ENCODE measurements at places on chromosomes 5 and 9.
A peak's percentile ranks its signal among the peaks of the same experiment; 100 is the strongest.

GRCh38 chr5:152282331-152282730, 122.7 kb downstream of the NMUR2 start:
- DNase-seq, result no peak

- no peak for DNase-seq
Measured at GRCh38 chr9:126453156-126453963, 126.7 kb downstream of the MVB12B start.

GRCh38 chr5:94674490-94675382, 56.3 kb downstream of the SLF1 start:
- DNase-seq, result no peak

DNA sequence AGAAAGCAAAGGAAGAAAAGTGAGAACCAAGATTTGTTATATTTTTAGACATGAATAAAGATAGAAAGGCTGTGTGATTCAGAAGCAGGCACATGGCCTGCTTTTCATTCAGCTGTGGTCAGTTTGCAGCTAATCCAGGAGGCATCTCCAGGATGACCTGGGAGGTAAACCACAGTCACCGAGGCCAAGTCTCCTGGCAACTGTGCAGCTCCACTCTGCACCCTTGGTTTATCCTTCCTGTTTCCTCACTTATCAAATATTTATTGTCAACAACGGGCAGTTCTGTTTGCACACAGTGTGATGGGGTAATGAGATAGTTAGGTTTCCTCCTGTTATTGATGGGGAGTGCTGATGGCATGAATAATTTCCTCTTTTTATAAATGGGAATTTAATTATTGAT, 243.0 kb downstream of the PSAT1 start:
- no peak for DNase-seq

DNA sequence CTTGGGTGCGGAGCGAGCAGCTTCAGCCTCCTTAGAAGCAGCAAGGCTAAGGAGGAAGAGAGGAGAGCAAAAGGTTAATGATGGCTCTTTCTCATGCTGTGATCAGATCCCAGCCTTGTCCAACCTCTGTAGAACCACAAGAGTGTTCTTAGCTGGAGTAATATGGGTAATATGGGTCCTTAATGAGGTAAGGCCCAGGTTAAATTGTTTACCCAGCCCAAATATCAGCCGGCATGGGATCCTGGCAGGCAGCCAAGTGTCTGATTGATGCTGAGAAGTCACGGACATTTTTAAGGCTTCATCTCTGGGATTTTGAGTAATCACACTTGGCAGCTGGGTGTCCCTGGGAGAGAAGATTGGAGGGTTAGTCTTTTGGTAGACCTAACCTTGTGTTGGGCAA, 32.3 kb downstream of the GLRA1 start:
- peak; percentile 33 for DNase-seq

GRCh38 chr5:94796586-94796985, 178.1 kb downstream of the SLF1 start:
- no peak for DNase-seq

DNA sequence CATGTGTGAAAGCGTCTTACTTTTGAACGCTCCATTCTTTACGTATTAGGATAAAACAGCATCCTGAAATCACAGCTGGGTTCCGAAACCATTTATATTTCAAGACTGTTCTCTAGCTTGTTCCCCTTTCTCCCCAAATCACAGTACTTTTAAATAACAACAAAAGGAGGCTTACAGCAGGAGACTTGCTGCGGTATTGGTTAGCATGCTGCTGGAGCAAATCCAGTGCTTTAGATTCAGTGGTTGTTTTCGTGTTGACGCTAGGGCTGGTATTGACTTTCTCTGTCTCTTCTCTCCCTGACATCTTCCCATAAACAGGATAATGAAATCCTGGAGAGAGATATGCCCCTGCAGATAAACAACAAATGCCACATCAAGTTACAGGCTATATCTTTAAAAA, 103.1 kb downstream of the ZNF608 start:
- no peak for DNase-seq

- no peak for DNase-seq
Measured at GRCh38 chr9:21904776-21905175, 89.4 kb downstream of the CDKN2A start.

DNA sequence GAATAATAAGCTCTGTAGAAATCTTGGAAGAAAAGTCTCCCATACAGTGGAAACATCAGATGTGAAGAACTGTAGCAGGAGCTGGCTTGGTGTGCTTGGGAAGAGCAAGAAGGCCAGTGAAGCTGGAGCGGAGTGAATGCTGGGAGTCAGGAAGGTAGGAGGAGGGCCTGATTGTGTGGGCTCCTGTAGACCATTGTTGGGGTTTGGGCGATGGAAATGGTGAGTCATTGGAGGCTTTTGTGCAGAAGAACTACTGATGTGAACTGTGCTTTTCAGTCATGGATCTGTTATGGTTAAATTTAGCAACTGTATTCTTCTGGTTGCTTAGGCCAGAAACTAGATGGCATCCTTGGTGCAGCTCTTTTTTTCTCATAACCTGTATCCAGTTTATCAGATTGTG, 2.3 kb downstream of the ICE1 start:
- no peak for DNase-seq

- no peak for DNase-seq
Measured at GRCh38 chr9:25421560-25421959, 256.7 kb downstream of the TUSC1 start.

GRCh38 chr5:118558871-118559270, 429.5 kb downstream of the DTWD2 start:
- DNase-seq, result no peak

GRCh38 chr5:158373608-158374395, 514.9 kb upstream of the CLINT1 start:
- DNase-seq, result no peak

GRCh38 chr5:66666778-66667177, 70.6 kb downstream of the MAST4 start:
- DNase-seq, result no peak

- no peak for DNase-seq
Measured at GRCh38 chr9:104009826-104010225, 84.3 kb upstream of the SMC2 start.

- no peak for DNase-seq
Measured at GRCh38 chr5:180807654-180808414, 5.2 kb upstream of the MGAT1 start.

GRCh38 chr5:168740811-168741213, 161.6 kb upstream of the PANK3 start:
- no peak for DNase-seq

GRCh38 chr5:14249258-14250082, 106.3 kb downstream of the TRIO start:
- DNase-seq, result no peak
